ENCODE measurements at places on chromosomes 5 and 9.

DNA sequence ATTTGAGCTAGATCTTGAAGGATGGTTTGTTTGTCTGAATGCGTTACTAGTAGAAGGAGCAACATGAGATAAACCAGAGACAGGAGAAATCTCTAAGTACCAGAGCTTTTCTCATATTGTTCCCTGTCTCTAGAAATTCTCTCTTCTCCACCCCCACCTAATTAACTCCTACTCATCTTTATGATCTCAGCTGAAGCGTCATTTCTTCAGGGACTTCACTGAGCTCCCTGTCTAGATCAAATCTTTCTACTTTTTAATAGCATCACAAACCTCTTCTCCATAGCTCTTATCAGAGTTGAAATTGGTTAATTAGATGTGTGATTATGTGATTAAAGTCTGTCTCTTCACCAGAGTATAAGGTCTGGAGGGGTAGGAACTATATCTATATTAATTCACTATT, 226.2 kb downstream of the PAPPA start:
- no peak for DNase-seq

- DNase-seq = no peak
Observed at GRCh38 chr5:170161069-170161468, 55.4 kb downstream of the FOXI1 start.

GRCh38 chr5:107300721-107301327, 369.9 kb downstream of the EFNA5 start:
- no peak for DNase-seq

- DNase-seq = peak; percentile 37
Observed at GRCh38 chr9:128361986-128362646, 9.1 kb upstream of the URM1 start.

- no peak for DNase-seq
Observed at GRCh38 chr5:159405611-159406031, 75.3 kb upstream of the IL12B start.

DNA sequence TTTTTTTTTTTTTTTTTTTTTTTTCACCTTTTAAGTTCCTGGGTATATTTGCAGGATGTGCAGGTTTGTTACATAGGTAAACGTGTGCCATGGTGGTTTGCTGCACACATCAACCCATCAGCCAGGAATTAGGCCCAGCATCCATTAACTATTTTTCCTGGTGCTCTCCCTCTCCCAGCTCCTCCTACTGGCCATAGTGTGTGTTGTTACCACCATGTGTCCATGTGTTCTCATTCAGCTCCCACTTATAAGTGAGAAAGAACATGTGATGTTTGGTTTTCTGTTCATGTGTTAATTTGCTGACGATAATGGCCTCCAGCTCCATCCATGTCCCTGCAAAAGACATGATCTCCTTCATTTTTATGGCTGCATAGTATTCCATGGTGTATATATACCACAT, 350.5 kb downstream of the MAN2A1 start:
- DNase-seq = no peak

DNA sequence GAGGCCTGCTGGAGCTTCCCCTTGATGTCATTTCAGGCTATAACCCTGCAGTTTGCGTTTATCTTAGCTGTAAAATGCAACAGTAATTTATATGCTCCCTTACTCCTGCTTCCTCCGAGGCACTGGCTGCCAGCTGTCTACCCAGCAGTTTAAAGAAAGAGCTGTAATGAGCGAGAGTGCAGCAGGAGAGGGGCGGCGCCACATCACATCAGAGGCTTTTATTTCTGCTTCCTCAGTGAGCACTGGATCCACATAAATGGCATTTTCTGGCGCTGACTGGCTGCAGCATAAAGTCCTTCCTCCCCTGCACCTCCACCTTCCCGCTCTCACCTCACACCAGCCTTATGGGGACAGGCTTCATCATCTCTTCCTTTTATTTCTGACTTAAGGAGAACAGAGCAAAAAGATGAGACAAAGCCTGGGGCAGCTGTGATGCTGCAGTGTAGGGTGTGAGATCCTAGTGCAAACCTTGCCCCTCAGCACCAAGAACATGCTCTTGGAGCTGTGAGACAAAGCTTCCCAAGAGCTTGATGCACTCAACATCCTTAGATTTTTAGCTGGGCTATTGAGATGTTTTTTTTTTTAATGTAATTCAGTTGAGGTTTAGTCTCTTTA, 829.6 kb upstream of the ZNF608 start:
- no peak for DNase-seq

DNA sequence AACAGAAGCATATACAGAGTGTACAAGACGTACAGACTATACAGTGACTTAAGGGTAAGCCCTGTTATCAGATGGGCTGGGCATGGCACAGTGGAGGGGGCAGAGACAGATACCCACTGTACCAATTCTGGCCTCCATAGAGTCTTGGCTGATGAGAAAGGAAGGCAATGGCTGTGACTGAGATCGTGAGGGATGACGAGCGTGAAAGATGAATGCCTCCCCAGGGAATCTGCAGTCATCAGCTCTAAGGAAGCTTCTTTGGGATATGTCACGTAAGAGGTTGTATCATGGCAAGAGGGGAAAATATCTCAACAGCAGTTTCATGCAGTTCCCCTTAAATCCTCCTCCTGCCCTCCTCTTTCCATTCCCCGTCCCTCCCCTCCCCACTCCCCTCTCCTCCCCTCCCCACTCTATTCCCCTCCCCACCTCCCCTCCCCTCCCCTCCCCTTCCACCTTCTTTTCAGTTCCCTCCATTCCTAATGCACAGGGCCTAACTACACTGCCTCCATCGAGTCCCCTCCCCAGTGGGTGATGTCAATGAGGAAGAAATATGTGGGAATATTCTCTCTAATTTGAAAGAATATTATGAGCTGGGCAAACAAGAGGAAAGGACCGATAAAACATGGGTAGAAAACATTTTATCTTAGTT, 226.4 kb upstream of the DAP start:
- DNase-seq = no peak

GRCh38 chr9:117290856-117291622, 123.8 kb downstream of the ASTN2 start:
- no peak for DNase-seq

DNA sequence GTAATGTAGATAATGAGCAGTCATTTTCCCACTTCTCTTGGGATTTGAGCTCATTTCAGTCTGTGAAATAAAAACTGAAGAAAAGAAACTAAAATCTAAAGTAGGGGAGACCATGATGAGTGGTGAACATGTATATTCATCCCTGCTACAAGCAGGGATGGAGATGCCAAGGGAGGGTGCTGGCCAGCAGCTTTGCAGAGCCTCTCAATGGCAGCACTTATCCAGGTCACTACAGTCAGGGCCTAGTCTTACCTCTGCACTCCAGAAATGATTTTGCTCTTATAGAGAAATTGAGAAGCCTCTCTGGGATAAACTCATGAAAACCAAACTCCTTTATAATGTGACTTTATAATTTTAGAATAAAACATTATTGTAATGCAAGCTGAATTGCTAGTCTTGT, 317.6 kb downstream of the FBXL17 start:
- DNase-seq = no peak

- DNase-seq = no peak
Observed at GRCh38 chr5:125700380-125700861, 722.8 kb upstream of the GRAMD2B start.

GRCh38 chr5:65704621-65705239, 17.2 kb downstream of the SGTB start:
- no peak for DNase-seq

GRCh38 chr5:141875795-141876627, 2.2 kb downstream of the PCDH1 start:
- no peak for DNase-seq

GRCh38 chr5:5700549-5700948, 278.1 kb downstream of the ICE1 start:
- no peak for DNase-seq

GRCh38 chr9:127494304-127494702, 43.0 kb downstream of the LRSAM1 start:
- DNase-seq = no peak

GRCh38 chr5:76413746-76414145, 10.7 kb downstream of the IQGAP2 start:
- DNase-seq = no peak

- no peak for DNase-seq
Observed at GRCh38 chr9:124477648-124478285, 27.5 kb downstream of the ADGRD2 start.

GRCh38 chr5:180113660-180114303, 42.2 kb upstream of the RNF130 start:
- DNase-seq = no peak

- DNase-seq = no peak
Observed at GRCh38 chr9:135065151-135065550, 22.3 kb upstream of the OLFM1 start.

DNA sequence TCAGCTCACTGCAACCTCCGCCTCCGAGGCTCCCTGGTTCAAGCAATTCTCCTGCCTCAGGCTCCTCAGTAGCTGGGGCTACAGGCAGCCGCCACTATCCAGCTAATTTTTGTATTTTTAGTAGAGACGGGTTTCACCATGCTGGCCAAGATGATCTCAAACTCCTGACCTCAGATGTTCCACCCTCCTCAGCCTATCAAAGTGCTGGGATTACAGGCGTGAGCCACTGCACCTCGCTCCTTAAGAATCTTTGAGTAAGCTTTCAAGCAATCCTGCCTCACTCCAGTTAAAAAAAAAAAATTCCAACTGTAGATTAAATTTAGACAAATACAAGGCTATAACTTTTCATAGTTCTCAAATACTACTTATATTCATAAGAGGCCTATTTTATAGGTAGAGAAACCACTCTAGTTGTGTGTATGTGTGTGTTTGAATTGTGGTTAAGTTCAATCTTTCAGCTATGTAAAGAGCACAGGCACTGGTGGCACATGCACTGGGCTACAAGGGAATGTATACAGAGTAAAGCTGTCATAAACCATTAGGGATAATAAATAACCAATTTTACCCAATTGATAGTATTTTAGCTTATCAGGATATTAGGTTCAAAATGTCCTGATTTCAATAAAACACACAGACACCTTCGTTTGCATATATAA, 50.6 kb upstream of the RAPGEF6 start:
- no peak for DNase-seq

DNA sequence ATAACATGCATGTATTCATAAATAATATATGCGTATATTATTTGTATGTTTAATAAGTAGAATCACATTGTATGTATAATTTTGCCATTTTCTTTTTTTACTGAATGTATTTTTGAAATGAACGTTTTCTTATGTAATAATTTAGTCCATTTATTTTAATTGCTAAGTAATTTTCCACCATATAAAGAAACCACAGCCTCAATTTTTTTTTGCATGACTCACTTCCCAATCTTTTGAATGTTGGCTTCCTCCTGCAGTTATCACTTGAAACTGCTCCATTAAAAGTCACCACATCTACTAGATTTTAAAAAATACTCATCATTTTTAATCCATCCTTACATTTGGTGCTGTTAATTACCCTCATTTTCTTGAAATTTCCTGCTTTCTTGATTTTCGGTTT, 363.3 kb upstream of the MEF2C start:
- no peak for DNase-seq

DNA sequence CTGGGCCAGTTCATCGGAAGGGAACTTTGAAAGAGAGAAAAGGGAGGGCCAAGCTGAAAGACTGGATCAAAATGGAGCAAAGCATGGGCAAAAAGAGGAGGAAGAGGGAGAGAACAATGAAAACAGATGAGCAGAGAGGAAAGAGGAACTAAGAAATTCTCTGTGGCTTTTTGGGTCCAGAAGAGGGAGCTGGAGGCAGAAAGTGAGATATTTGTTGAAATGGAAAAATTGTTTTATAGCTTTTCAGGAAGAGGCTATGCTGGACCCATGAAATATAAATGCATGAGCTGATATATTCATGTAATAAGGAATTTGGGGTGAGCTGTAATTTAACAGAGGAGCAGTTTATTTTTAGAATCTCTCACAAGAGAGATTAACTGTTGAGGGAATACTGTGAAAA, 457.3 kb downstream of the DMAC1 start:
- no peak for DNase-seq

GRCh38 chr5:147310059-147310704, 75.4 kb downstream of the STK32A start:
- DNase-seq = no peak

GRCh38 chr9:33619666-33620404, 95.8 kb downstream of the ANKRD18B start:
- no peak for DNase-seq

- no peak for DNase-seq
Observed at GRCh38 chr5:169840405-169840804, 139.9 kb downstream of the INSYN2B start.

DNA sequence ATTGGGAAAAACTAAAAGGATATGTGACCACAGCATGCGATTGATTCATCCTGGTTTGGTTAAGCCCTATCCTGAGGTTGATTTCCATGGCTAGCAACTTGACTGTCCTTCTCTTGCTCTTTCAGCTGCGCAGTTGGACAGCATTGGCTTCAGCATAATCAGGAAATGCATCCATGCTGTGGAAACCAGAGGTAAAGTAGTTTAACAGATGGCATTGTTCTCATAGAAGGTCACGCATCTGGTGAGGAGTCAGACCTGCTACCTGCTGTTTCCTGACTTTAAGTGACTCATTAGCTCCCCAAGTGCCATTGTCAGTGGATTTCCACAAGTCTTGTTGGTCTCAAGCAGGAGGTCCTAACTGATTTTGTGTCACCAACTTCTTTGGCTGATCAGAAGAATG, 266.9 kb downstream of the ARHGAP26 start:
- DNase-seq = no peak

- DNase-seq = no peak
Observed at GRCh38 chr9:24698881-24699518, 153.3 kb upstream of the IZUMO3 start.

GRCh38 chr5:142826741-142827492, 56.7 kb downstream of the ARHGAP26 start:
- no peak for DNase-seq

DNA sequence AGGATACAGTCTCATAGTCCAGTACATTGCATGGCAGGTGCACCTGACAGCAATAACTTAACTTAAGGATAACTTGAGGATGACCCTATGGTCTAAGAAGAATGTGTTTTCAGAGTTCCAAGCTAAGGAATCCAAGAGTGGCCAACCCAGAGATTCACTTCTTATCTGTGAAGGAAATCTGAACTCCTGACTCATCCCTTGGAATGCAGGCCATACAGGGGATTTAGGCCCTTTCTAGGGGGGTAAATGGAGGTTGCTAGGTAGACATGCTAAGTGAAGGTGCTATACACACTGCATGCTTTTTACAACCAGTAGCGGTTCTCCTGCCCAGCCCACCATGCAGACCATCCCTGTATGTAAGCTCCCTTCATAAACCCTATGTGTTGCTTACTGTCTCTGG, 50.4 kb downstream of the HTR1A start:
- no peak for DNase-seq

DNA sequence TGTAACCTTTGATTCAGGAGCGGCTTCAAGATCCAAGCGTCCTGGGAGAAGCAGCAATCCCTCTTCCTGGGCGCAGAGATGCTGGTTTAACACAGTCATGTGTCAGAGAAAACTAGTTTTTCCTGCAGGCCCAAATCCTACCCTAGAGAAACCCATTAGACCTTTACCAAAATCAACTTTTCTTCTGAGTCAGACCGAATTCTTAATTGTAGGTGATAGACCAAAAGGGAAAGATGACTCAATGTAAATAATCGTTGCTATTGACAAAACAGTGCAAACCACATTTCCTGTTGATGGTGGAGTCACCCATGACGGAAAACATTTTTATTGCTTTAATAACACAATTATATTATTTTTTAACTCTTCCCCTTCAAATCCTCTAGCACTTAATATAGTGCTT, 40.1 kb downstream of the SLC1A1 start:
- no peak for DNase-seq

GRCh38 chr5:172757394-172758010, 13.5 kb downstream of the DUSP1 start:
- no peak for DNase-seq

Data from stimulated activated CD8-positive, alpha-beta memory T cell treated with anti-CD3 and anti-CD28 coated beads, Interleukin-4, amount 100 ng/mL, for 1 hour (primary cell).